ENCODE measurements at places on chromosomes 11 and 22.

- DNase-seq, result no peak
These were observed 25.9 kb downstream of the PIWIL4 start for GRCh38 chr11:94593030-94593429.

- DNase-seq, result no peak
These were observed 2.8 kb upstream of the TRIM3 start for GRCh38 chr11:6476571-6476970.

DNA sequence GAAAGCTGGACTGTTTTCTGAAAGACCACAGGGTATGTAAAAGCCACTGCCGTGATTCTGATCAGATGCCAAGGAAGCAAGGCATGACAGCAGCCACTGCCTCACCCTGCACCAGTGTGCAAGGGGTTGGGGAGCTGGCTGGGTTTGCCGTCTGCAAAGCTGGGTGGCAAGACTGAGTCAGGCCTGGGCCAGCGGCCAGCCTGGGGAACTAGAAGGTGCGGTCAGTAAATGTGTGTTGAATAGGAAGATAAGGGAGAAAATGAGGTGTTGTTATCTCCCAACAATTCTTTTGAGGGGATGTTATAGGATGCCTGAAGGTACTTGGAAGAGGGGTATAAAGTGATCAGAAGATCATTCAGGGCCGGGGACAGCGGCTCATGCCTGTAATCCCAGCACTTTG is 8.0 kb downstream of the VSTM5 start:
- no peak for DNase-seq

DNA sequence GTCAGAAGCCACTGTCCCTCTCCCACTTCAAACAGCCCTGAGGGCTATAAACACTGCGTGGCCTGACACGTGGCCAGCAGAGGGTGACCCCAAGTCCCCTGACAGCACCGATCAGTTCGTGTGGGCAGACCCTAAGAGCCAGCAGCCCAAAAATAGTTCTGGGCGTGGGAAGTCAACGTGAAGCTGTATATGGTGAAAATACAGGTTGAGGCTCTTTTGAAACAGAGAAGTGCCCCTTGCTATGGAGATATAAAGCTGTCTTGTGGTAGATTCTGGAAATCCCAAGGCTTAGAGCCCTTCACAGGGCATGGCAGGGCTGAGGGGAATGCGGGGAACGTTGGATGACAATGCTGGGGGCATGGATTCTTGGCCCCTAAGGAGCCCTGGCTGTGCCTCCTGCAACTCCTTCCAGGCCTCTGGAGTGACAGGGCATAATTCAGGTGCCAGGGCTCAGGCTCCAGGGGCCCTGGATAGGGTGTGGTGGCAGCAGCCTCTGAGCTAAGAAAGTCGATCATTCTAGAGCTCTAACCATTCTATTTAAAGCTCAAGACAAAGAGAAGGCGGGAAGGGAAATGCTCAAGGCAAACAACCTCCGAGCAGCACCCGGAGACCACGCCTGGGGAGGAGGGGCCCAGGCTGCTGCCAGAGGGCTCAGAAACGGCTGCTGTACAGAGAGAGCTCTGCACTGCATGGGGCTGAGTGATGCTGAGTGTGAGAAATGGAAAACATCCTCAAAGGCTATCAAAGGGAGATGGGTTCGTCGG is 60.4 kb upstream of the CD5 start:
- no peak for DNase-seq

- no peak for DNase-seq
These were observed 8.5 kb upstream of the CYTH4 start for GRCh38 chr22:37273846-37274225.

DNA sequence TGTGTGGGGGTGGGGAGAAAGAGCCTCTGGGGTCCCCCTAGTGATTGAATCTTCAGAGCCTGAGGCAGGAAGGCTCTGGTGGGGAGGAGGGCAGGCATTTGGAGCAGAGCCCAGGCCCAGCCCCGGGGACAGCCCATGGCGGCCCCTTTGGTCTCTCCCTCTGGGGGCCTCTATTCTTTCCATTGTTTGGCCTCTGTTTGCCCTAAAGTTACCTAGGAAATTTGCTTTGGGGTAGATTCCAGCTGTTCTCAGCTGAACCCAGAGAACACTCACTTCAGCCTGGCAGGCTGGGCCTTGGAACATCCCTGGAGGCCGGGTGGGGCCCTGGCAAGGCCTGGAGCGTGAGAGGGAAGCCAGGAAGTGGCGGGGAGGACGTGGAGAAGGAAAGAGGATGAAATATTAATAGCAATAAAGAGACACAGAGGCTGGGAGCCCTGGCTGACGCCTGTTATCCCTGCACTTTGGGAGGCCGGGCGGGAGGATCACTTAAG is 22.9 kb upstream of the A4GALT start:
- DNase-seq, result no peak

- DNase-seq, result no peak
These were observed 319.8 kb downstream of the DLG2 start for GRCh38 chr11:85307366-85307765.

DNA sequence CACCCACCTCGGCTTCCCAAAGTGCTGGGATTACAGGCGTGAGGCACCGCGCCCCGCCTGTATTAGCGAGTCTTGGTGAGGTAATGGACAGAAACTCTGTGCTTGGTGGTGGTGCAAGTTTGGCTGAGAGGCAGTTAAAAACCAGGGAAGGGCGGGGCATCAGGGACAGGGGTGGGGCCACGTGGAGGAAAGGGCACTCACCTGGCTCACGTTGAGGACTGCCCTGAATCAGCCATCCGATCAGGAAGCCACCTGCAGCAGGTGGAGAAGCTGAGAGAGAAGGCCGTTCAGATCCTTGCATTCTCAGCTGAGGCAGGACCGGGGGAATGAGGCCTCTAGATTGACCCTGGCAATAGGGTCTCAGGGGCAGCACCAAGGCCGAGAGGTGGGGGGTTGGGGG is 12.1 kb upstream of the CHRM1 start:
- no peak for DNase-seq

DNA sequence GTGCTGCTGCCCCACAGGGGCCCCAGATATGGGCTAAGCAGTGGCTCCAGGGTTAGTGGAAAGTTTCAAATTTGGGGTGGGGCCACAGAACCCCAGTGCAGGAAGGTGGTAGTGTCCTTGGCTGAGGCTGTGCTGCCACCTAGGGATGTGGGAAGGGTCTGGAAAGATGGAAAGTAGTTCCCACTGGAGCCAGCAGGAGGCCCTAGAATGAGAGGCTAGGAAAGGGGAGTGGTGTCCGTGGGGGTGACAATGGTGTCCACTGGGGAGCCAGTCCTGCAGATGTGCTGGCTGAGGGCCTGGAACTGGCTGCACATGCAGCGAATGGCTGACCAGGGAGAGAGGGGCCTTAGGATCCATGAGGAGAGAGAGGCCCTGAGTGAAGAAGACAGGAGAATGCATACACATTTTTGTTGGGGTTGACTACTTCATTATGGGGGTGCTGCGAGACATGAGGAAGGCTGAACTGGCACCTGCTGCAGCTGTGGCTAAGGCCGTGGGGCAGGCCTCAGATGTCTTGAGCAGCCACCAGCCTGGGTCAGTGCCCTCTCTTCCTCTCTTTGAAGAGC is 21.1 kb downstream of the RFPL3 start:
- no peak for DNase-seq

- no peak for DNase-seq
These were observed 8.0 kb downstream of the DENND6B start for GRCh38 chr22:50318698-50319411.

DNA sequence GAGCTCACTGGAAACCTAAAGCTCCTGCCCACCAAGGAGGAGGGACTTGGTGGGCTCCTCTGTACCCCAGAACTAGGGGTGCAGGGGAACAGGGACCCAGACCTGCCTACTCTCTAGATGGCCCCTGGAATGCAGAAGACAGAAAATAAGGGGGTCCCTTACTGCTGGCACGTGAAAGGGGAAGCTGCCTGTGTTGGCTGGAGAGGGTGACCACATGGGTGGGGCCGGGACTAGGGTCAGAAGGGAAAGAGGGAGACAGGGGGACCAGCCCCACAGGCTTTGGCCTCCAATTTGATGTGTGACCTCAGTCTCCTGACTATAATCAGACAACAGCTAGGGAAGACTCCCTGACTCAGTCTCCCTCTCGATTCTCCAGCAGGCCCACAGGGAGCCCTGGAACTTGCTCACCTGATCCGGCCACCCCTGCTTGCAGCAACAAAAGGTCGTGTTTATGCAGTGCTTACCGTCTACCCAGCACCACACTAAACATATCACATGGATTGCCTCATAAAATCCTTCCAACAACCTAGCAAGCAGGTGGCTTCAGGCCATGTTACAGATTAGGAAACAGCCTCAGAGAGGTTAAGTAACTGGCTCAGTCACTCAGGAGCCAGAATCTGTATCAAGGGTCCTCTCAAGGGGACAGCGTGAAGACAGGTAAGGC is 10.2 kb downstream of the ARAP1 start:
- no peak for DNase-seq

- DNase-seq, result no peak
These were observed 461.6 kb downstream of the ETS1 start for GRCh38 chr11:128125723-128126122.

All from vagina (tissue), 2 donors.